ENCODE measurements at places on chromosomes 7 and 10.
A peak's percentile ranks its signal among the peaks of the same experiment; 100 is the strongest.

- no peak for DNase-seq
Observed at GRCh38 chr10:31219306-31219705, 99.7 kb upstream of the ZEB1 start.

GRCh38 chr10:105192861-105193260, 551.8 kb downstream of the SORCS3 start:
- DNase-seq = no peak

DNA sequence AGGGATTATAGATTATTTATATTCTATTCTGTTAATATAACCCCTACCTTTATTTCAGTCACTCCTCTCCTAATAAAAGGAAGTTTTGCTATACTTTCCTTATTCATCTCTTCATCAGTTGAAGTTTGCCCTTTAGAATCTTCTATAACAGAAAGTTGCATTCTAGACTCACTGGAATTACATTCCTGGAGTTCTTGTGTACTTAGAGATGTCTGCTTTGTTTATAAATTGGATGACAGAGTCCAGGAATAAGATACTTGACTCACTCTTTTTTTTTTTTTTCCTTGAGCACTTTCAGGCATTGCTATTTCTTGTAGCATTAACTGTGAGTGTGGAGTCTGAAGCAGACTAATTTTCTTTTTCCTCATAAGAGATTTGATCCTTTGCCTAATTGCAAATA, 640.8 kb downstream of the XPNPEP1 start:
- DNase-seq = no peak

DNA sequence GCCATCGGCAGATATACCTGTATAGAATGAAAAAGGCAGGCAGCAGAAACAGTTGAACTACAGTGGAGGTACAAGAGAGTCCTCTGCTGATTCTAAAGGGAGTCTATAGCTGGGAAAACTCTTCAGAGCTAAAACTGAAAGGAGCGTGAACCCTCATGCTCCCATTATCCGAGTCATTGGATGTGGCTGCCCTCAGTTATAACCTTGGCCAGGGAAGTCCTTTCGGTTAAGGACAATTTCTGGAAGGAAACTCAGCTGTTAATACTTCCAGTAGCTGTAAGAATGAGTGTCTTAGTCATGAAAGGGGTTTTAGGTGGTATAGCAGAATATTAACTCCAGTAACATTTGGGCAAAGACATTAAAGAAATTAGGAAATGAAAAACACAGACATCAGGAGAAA, 14.6 kb upstream of the GNAT3 start:
- DNase-seq = no peak

- DNase-seq = no peak
Observed at GRCh38 chr7:137886281-137886680, 39.5 kb upstream of the DGKI start.

GRCh38 chr10:50605269-50605950, 18.3 kb downstream of the SGMS1 start:
- DNase-seq = no peak

DNA sequence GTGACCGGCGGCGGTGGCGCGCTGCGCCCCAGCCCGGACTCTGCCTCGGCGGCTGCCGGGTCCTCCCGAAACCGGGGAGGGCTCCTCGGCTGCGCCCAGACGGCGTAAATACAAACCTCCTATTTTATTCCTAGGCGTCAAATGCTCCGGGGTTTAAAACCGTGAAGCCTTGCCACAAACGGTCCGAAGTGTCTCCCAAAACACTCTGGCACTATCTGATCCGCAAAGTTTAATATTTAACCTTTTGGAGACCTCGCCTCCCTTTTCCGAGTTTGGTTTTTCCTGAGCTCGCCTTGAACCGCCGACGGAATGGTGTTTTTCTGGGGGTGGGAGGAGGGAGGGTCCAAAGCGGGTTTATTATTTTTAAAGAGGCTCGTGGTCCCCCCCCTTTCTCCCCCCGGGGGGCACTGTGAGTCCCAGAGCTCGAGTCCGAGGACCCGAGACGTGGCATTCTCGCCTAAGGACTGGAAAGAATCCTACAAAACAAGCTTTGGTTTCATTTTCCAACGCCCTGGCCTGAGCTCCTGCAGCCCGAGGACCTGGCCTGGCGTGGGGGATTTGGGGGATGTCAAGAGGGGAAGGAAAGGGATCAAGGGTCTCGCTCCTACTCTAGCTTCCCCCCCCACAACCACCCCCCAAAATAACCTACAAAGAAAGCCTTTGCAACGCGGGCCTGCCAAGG, 1.8 kb downstream of the TNRC18 start:
- DNase-seq = peak; percentile 58

- DNase-seq = peak; percentile 83
Observed at GRCh38 chr10:89414146-89414878, at the start of gene IFIT5. Gene IFIT5 (plus strand): TSS chr10:89414568. CDS start chr10:89414799, 231 bp downstream.

DNA sequence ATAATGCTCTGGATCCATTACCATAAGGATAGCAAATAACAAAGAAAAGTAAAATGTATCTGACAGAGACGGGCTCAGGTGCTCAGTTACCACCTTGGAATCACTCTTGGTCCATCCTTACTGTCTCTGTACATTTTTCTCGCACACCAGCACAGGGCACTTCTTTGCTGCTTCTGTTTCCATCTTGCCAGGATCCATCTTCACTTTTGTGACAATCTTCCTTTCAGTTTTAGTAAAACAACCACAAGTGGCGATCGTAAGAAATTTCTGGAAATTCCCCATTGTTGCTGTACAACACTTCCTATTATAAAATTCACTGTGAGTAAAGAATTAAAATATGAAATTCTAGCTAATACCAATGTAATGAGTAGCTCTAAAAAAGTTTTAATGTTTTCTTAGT, 695.5 kb downstream of the GRM8 start:
- no peak for DNase-seq
